Activated CD4-positive, alpha-beta T cell treated with anti-CD3 and anti-CD28 coated beads for 4 hours (primary cell): ENCODE measurements at places on chromosomes 16 and 17.

DNA sequence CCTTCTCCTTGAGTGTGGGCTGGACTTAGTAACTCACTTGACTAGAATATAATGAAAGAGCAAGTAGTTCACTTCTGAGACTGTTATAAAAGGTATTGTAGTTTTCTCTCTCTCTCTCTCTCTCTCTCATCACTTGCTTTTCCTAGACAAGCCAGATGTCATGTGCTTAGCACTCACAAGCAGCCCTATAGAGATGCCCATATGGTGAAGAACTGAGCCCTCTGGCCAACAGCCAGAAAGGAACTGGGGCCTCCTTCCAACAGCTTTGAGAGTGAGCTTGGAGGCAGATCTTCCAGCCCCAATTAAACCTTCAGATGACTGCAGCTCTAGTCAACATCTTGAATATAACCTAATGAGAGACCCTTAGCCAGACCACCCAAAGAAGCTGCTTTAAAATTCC is 440.5 kb downstream of the GRIN2A start:
- DNase-seq, result no peak

DNA sequence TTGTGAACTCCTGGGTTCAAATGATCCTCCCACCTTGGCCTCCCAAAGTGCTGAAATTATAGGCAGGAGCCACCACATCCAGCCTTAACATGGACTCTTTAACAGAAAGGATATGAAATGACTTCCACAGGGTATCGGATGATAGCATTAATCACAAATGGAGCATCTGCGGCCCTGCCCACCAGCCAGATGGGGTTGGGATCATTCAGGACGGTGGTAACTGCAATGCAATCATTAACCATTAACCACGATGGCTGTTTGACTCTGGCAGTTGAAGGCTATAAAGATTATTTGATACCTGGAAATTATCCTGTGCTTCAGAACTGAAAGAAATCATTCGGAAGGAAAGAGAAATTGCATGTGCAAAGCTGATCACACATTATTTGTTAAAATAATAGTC is 5.3 kb upstream of the CHST5 start:
- DNase-seq, result no peak

DNA sequence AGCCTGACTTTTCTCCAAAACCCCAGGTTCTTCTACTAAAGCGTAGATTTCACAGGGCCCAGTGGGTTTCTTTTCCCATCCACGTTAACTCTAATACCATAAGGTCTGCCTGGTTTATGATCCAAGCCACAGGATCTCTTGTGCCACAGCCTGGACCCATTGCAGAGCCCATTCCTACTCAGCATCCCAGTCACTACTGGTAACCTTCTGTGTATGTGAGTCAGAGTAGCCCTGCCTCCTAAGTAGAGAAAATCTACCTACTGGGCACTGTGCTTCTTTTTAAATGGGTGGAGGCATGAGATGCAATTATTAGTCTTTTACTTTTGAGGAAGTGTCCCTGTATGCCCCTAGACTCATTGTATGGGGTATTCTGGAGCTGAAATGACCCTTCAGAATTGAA is 13.5 kb downstream of the CCL11 start:
- no peak for DNase-seq

GRCh38 chr17:51355441-51356410 is 95.4 kb downstream of the UTP18 start:
- DNase-seq, result no peak

- no peak for DNase-seq
These were observed 9.8 kb downstream of the SLC35B1 start for GRCh38 chr17:49698005-49698404.

GRCh38 chr16:72939247-72939646 is 108.7 kb downstream of the ZFHX3 start:
- DNase-seq, result no peak

DNA sequence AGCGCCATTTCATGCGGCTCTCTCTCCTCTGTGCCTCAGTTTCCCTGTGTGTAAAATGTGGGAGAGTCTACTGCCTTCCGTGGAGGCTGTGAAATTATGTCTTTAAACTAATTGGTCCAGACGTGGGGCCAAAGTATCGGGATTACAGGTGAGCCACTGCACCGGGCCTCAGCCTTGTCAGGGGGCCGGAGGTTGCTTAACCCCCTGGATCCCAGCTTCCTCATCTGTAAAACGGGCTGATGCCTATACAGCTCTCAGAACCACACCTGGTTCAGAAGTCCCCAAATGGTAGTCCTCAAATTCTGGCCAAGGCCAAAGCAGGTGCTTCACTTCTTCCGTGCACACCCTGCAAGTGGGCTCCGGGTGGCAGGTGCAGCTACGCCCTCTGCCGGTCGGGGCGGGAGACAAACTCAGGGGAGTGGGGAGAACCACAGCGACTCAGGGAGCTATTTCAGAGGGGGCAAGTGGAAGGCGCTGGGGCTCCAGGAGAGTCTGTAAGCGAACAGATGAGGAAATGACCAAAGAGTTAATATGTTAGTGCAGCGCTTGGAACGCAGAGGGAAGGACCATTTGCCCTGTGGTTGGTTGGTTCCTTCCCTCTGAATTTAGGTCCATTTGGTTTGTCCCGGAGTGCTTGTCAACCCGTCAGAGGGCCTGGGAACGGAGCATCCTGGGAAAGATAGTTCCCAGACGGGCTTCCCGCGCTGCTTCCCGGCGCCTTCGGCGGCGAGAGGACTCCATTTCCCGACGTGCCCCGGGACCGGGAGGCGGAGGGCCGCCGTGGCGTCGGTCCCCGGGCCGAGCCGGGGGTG is at the start of gene MGRN1:
TSS of gene MGRN1 (plus strand) at position 812 of the 812 bp plus-strand sequence. CDS start 135 bp downstream, outside the sequence.
- DNase-seq, result peak; percentile 88
